ENCODE measurements at places on chromosomes 11 and 22.

DNA sequence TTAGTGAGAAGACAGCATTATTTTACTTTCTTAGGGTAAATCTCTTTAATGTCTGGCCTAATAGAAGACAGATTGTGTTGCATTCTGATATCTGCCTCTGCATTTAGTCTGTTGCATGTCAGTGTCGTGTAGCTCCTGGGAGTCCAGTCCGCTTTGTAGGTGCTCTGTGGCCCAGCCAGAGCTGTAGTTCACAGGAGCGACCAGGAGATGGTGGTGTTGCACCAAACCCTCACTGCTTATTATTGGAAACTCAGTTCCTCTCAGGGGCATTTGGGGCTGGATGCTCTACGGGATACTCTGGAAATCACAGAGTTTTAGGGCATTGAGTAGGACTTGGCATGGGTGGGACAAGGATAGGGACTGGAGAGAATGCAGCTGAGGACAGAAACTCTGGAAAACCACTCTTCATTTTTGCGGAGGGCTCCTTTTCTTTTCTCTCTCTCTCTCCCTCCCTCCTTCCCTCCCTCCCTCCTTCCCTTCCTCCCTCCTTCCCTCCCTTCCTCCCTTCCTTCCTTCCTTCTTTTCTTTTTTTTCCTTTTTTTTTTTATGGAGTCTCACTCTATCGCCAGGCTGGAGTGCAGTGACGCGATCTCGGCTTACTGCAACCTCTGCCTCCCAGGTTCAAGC is 21.7 kb downstream of the MIAT start:
- no peak for DNase-seq

GRCh38 chr22:43587574-43587973 is 175.8 kb downstream of the MPPED1 start:
- DNase-seq: no peak

DNA sequence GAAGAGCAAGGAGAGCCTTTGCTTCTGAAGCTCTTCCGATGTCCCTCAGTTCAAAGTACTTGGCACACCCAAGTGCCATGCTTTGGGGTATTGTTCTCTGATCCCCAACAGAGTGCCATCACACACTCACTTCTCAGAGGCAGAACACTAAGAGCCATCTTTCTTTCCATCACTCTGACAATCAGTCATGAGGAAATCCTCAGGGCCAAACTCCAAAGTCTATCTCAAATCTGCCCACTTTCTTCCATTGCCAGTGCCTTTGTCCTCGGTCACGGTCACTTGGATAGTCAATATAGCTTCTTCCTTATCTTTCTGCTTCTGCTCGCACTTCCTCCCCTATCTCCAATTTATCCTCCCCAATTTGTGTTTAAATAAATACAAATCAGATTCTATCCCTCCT is 90.9 kb downstream of the ENTHD1 start:
- DNase-seq: no peak

- no peak for DNase-seq
Measured at GRCh38 chr11:108912581-108912980, 247.7 kb downstream of the DDX10 start.

DNA sequence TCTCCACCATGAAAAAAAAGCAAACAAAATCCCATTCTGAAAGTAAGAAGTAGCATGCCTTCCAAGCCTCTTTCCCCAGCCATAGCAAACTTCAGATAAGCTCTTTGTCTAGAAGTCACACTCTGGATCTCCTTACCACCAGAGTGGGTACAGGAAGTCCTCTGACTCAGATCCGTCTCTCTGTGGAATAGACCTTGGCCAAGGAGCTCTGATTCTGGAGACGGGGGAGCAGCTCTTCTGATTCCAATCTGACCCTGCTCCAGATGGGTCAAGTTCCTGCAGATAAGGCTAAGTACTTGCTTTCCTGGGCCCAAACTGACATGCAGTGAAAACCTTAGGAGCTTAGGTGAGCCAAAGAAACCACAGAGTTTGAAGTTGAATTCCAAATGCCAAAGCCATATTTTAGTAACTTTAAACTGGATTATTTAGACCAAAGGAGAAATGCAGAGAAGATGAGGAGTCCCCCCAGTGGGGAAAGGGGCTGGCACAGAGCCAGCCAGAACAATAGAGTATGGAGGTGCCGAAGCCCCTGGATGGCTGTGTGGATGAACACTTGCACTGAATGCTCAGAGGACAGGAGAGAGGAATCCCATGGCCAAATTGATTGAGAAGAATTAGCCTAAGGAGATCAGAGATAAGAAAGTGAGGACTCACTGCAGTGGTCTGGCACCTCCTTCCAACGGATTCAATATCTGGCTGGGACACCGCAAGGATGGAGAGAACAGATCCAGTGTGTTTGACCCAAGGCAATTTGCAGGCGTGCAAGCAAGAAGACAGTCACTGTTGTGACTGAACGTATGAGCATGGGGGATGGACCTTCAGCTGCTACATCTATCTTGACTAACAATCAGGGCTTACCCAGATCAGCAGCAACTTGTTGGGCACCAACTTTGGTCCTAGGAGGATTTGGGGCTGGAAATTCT is 54.9 kb downstream of the ENDOD1 start:
- no peak for DNase-seq

GRCh38 chr11:134070342-134070845 is 1.5 kb downstream of the JAM3 start:
- no peak for DNase-seq

DNA sequence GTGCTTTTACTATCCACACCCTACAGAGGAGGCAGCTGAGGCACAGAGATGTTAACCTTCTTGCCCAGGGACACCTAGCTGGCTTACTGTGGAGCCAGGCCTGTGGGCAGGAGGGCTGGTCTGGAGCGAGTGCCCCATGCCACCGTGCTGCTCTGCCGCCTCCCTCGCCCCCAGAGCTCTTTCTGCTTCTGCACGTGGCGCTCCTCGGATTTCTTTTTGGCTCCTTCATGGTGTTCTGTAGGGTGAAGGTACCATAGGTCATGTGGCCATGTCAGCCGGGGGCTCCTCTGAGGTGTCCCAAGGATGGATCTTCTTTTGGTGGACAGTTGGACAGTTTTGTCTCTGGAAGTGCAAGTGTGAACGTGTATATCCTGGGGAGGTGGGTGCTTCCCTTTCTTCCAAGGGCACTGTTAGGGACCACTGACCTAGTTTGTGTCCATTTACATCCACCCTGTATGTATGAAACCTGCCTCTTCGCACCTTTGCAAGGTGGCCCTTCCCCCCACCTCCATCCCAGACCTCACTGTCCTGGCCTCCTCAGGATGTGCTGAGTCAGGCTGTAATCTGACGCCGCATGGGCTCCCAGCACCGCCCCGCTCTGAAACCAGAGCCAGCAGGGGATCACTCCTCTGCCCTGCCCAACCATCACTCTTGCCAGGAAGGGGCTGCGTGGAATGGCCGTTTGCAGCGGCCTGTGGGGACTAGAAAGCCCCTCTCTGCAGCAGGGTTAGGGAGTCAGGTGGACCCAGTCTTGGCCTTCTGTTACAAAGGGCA is 31.7 kb downstream of the POLR3H start:
- no peak for DNase-seq

GRCh38 chr22:32880893-32881596 is 79.5 kb downstream of the TIMP3 start:
- no peak for DNase-seq

DNA sequence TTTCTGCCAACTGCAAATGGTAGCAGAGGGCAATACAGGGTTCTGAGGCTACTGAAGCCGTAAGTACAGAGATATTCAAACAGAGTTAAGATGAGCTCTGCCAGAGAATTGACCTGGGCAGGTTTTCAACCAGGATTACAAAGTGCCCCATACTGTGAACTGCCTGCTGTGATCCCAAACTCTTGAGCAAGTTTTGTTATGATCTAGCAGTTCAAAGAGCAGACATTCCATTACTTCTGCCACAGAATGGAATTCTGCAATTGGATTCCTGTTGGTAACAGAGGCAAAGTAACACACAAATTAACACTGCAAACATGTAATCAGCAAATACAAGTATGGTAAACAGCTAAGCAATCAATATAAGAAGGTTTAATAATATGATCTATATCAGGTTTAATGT is 31.2 kb downstream of the ALG9 start:
- no peak for DNase-seq

- DNase-seq: no peak
Measured at GRCh38 chr11:46850829-46851380, 4.8 kb upstream of the CKAP5 start.

- peak; percentile 31 for DNase-seq
Measured at GRCh38 chr22:38202437-38203089, 769 bp downstream of the MAFF start.

- DNase-seq: no peak
Measured at GRCh38 chr11:78370406-78371172, 47.0 kb downstream of the GAB2 start.

DNA sequence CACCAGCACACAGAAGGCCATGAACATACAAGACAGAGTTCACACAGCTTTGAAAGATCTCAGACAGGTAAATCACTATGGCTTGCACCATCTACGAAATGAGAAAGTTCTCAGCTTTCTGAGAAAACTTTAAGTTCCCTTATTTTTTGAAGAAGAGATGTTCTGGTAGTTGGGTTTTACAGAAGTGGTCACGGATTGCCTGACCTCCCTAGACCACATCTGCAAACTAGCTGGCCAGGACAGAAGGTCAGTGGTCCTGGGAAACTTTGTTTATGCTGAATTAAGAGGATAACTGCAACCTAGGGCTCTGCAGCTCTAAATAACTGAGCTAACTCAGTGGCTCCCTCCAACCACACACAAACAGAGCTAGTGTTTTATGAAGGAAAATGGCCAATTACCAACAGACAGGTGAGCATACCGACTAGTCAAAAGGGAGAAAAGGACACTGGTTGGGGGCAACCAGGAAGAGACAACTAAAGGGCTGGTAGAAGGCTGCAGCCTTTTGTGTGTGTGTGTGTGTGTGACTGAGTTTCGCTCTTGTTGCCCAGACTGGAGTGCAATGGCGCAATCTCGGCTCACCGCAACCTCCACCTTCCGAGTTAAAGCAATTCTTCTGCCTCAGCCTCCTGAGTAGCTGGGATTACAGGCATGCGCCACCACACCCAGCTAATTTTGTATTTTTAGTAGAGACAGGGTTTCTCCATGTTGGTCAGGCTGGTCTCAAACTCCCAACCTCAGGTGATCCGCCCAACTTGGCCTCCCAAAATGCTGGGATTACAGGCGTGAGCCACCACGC is 8.5 kb upstream of the SCN2B start:
- DNase-seq: no peak

DNA sequence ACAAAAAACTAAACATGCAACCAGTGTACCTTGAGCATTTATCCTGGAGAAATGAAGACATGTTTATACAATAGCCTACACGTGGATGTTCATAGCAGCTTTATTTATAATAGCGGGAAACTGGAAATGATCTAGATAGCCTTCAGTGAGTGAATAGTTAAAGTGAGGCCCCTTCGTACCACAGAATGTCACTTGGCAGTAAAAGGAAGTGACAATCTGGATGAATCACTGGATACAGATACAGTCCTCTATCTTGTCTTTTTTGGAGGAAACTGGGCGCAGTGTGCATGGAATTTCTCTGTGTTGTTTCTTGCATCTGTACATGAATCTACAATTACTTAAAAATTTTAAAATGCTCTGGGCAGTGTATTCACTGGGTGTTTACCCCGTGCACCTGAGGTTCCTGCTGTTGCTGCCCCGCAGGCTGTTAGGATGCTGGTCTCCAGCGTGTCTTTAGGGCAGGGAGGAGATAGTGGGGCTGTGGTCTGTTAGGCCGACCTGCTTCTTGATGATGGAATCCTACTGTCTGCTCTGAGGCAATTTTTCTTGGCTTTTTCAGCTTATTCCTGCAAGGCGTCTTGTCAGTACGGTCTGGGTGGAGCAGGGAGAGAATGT is 23.2 kb downstream of the DERL3 start:
- no peak for DNase-seq

GRCh38 chr11:116657842-116658825 is 114.7 kb downstream of the BUD13 start:
- no peak for DNase-seq

GRCh38 chr22:46676881-46677280 is 56.7 kb downstream of the GRAMD4 start:
- DNase-seq: no peak

GRCh38 chr22:41963453-41964111 is 5.7 kb upstream of the SEPTIN3 start:
- no peak for DNase-seq

- DNase-seq: no peak
Measured at GRCh38 chr22:24421428-24421931, 5.9 kb upstream of the ADORA2A start.

DNA sequence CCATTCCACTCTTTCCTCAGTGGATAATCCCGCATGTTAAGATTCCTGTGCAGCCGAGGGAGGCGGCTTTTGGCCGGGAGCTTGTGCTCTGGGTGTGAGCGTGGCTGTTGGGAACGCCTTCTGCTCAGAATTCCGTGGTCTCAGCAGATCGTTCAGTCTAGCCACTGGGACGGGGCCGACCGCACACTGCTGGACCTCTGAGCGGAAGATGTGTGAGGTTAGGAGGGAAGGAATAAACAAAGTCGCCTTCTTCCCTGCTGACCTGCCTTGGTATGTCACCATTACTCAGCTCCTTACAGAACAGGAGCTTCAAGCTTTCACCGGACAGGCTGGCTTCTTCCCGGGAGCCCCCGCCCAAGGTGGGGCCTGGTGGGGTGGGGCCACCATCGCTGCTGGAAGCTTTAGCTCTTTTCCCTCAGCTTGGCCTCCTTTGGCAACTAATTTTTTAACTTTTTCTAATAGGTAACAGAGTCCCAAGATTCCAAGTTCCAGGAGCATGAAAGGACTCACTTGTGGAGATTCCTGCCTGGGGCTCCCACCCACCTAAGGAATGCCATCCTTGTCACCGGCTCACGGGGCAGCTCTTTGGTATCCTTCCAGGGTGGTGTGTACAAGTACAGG is 22.5 kb upstream of the SEPTIN5 start:
- no peak for DNase-seq

DNA sequence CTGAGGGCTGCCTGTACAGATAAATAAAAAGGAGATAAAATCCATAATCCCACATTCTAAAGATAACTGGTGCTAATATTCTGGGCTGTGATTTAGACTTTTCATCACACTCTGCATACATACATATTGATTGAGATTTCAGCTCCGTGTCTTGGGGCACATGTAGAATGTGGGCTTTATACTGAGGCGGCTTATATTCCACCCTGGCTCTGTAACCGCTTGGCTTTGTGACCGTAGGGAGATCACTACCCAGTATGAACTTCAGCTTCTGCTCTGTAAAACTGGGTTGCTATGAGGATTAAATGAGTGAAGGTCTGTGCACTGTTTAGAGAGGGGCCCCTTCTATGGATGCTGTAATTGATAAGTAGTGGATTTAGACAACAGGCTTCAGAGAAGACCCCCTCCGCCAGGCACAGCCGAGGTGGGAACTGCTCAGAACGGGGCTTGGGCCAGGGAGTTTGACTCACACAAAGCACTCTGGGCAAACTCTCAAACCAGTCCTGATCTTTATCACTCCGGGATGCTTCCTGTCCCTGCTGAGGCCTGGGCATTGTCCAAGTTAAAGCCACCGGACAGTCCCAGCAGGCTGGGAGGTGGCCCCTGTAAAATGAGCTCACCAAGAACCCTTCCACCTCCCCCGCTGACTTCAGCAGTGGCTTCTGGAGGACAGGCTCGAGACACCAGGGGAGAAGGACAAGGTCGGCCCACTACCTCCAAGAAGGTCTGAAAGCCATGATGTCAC is 17.2 kb downstream of the KIAA1671 start:
- DNase-seq: no peak

Measured in esophagus squamous epithelium (tissue), 5 donors.